ENCODE measurements at places on chromosomes 5 and 9.

GRCh38 chr5:132110930-132111329, 37.3 kb downstream of the CSF2 start:
- DNase-seq: no peak

DNA sequence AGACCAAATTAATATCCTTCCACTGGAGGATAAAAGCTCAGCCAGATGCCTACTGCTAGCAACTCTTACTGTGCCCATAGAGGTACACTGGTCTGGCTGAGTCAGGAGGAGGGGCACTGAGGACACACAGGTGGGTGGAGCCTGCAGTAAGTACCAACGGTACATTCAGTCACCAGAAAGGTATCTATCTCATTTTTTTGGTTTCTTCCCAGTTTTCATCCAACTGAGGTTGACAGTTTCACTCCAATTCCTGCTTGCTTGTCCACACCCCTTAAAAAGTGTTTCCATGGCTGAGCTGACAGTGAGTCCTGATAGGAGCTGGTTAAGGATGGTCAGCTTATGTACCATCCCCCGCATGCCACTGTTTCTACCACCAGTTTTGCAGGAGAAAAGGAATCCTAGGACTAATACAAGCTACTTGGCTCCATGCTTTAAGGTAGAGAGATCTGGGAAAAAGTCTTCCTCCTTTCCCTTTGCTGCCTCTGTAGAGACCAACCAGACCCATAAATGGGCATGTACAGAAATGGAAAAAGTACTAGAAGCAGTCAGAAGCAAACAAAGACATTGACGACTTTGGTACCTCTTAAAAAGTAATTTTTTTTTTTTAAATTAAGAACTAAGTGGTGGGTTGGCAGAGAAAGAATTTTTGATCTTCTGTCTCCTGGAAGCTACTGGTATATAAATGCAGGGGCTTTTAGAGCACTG, 3.2 kb downstream of the ELL2 start:
- no peak for DNase-seq

DNA sequence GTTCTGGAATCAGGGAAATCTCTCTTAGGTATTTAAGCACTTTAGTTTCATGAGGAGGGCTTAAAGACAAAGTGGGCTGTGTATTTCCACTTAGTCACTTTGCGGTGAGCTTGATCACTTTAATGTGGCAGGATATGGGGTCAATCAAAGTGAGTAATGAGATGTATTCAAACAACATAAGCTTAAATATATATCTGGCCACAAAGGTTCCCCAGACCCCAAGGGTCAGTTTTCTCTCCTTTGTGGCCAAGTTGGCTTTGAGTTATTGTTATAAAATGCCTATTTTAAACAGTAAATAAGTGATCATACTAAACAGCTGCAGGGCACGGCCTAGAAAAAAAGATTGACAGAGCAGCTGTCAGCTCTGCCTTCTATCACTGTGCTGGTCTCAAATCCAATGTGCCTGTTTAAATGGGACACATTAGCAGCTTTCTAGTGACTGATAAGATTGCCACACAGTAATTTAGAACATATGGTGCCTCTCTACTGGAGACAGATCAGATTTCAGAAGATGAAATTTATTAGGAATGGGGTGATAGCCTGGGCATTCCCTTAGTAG, 363.9 kb downstream of the AGTPBP1 start:
- peak; percentile 8 for DNase-seq

GRCh38 chr5:14996997-14997396, 125.4 kb upstream of the ANKH start:
- DNase-seq: no peak

DNA sequence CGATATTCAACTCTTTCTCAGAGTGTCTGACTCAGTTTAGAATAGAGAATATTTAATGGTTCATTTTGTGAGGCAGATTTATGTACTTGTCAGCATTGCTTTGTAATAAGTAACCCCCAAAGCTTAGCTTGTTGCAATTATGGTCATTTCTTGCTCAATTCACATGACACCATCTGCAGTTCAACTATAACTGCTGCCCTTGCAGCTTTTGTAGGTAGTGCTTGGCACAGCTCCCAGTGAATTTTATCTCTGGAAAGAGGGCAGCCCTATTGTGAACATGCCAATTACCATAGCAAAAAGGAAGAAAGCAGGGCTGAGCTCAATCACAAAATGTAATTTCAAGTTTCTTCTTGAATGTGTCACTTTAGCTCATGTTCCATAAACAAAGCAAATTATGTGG, 1587.7 kb upstream of the ACO1 start:
- no peak for DNase-seq

GRCh38 chr5:154368041-154368800, 77.6 kb upstream of the SAP30L start:
- DNase-seq: peak; percentile 34

GRCh38 chr5:59645380-59645779, 248.1 kb downstream of the PDE4D start:
- no peak for DNase-seq

DNA sequence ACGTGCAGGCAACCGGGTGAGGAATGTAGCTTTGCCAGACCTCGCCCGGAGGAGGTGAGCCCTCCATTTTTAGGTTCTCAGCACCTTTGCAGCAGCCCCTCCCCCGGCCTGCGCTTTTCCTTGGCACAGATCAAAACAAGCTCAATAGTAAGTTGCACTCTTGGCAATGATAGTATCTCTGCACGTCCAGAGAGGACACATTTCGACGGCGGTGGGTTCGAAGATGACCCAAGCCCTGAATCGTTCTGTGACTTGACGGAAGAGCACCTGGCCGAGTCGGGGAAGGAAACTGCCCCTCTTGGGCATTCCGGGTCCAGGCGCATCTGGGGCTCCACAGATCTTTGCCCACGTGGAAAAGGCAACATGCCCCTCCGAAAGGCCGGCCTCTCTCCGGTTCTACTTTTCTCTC, 904 bp downstream of the GDNF start:
- no peak for DNase-seq

DNA sequence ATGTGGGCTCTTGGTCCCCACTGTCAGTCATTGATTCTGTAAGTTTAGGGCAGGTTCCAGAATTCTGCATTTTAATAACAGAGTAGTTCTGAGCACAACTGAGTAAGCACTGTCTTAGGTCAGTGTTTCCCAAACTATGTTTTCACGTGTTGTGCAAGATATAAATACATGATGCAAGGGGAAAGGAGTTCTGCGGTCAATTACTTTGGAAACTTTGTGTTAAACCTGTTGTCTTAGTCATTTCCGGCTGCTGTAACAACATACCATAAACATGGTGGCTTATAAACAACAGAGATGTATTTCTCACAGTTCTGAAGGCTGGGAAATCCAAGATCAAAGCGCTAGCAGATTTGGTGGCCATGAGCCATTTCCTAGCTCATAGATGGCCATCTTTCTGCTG, 69.8 kb downstream of the EQTN start:
- DNase-seq: no peak

- peak; percentile 46 for DNase-seq
Observed at GRCh38 chr5:76104027-76104426, 20.8 kb downstream of the SV2C start.

DNA sequence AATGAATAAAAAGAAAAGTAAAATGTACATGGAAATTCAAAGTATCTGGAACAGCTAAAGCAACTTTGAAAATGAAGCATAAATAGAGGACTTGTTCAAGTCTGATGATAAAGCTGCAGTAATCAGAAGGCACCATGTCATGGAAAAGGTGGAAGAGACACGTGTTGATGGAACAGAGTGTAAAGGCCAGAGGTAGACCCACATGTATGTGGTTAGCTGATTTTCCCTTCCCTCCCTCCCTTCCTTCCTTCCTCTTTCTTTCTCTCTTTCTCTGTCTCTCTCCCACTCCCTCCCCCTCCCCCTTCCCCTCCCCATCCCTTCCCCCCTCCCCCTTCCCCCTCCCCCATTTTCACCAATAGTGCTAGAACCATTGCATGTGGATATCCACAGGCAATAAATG, 58.7 kb upstream of the FCN1 start:
- DNase-seq: no peak

- DNase-seq: no peak
Observed at GRCh38 chr5:127834094-127834531, 130.9 kb downstream of the CCDC192 start.

GRCh38 chr9:21392270-21392669, 7.1 kb upstream of the IFNA2 start:
- no peak for DNase-seq

DNA sequence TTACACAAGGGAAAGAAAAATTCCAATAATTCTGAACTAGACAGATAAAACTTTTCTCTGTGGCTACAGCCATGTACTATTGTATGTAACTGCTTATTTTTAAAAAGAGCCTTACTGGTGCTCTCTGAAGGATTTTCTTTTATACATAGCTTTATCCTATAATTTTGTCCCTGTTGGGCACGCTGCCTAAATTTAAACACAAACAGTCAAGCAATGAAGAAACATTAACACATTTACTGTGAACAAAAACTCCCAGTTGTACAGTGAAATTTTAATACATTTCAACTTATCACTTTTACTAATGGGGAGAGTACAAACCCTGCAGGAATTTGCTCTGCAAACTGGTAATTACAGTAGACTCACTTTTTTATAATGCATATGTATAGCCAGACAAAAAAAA, 273.3 kb downstream of the BNC2 start:
- DNase-seq: no peak

- DNase-seq: no peak
Observed at GRCh38 chr5:88396000-88396535, 127.4 kb upstream of the TMEM161B start.

GRCh38 chr5:123875561-123876275, 363.7 kb downstream of the CSNK1G3 start:
- DNase-seq: no peak

GRCh38 chr9:136671254-136671614, 8.5 kb downstream of the EGFL7 start:
- DNase-seq: no peak

- DNase-seq: no peak
Observed at GRCh38 chr5:178277866-178278265, 45.3 kb upstream of the PHYKPL start.

DNA sequence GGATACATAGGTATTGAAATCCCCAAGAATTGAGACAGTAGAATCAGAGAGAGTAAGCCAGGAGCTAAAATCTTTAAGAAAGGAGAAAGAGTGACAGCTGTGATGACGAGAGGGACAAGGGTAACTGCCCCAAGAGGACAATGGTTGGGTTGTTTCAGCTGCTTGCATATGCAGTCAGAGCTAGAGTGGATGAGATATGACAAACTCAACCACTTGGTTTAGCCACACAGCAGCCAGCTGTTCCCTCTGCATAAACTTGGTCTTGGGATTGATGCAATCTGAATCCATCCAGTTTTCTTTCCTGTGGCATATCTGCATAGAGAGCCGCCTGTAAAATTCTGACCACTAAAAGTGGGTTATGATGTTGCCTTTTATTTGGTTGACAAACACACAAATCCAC, 100.7 kb downstream of the ZNF622 start:
- no peak for DNase-seq

- no peak for DNase-seq
Observed at GRCh38 chr9:98450496-98450895, 195.0 kb upstream of the TBC1D2 start.

DNA sequence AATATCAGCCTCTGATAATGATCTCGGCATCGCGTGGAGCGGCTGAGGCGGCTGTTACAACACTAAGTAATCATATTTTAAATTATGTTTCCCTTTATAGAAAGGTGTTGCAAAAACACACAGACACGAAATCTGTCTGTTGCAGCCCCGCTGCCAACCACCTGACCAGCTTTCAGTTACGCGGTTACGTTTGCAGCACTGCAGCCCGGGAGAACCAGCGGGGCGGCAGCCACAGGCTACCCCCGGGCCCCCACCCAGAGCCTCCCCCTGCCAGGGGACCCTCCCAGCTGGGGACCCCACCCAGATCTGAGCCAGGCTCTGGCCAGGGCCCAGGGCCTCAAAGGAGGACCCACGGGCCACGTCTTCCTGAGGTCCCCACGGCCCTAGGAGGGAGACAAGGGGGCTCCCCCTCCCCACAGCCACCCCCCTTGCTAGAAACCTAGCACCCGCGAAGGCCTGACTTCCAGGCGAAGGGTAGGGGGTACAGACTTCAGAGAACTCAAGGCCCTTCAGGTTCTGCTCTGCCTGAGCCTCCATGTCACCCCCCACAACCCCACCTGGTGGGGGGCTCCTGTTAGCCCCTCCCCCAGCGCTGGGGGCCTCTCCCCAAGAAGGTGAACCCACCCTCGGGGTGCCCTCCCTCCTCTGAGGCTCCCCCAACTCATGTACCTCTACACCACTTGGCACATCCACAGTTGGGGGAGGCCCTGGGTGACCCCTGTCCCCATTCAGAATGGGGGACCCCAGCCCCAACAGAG, 6.0 kb downstream of the NACC2 start:
- DNase-seq: no peak

- DNase-seq: no peak
Observed at GRCh38 chr5:27377626-27378025, 339.2 kb upstream of the CDH9 start.

DNA sequence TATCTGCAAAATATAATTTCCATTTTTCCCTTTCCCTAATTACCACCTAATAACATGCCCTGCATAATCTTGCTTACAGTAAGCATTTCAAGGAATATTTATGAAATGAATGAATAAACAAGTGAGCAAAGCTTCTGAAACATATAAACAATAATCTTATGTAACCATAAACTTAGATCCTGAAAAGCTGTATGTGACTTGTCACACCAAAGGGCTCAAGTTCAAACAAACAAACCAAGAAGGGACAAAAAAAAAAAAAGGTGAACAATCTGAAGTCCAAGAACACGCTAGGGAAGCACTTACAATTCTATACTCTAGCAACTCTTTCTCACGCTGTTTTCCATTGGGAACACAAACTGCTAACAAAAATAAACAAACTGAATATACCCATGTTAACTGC, 36.3 kb downstream of the PLPP1 start:
- no peak for DNase-seq

GRCh38 chr5:126562823-126563222, 32.2 kb downstream of the ALDH7A1 start:
- DNase-seq: no peak
